ENCODE measurements at places on chromosomes 1 and 21.

- peak; percentile 68 for DNase-seq
Measured at GRCh38 chr1:203996126-203996525, 76.8 kb upstream of the SOX13 start.

DNA sequence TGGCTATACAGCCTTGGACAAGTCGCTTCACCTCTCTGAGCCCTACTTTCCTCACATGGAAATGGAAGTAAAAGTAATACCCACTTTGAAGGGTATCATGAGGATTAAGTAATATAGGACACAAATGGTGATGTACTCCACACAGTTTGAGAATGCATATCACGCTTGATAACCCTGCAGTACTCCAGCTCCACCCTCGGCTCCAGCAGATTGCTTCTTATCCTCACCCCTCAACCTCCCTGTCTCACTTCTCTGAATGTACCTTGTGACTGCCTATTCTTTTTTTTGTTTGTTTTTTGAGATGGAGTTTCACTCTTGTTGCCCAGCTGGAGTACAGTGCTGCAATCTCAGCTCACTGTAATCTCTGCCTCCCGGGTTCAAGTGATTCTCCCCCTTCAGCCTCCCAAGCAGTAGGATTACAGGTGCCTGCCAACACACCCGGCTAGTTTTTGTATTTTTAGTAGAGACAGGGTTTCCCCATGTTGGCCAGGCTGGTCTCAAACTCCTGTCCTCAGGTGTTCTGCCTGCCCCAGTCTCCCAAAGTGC is 55.5 kb downstream of the LDLRAD2 start:
- DNase-seq = no peak

DNA sequence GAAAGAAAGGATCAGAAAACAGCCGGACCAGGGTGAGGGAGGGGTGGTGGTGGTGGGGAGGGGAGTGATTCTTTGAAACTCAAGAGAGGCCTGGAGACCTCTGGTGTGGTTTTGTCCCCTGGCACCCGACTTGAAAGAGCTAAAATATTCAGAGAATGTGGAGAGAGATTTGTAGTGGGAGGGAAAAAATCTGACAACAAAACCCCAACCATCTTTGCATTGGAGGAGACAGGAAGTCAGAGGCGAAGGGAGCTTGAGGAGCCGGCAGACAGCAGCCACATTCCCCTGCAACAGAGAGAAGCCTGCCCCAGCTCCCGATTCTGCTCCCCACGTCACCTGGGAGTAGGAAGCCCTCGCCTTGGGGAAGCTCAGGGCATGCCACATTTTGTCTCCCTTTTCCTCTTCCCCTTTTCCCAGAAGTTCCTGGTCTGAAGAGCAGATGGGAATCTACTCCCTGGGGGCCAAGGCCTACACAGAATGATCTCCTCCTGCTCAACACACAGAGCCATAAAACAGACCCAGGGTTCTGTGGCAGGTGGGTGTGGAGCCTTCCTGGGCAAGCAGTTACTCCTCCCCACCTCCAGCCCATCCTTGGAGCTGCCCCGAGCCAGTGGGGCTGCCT is 84.9 kb downstream of the ITPKB start:
- DNase-seq = peak; percentile 96

DNA sequence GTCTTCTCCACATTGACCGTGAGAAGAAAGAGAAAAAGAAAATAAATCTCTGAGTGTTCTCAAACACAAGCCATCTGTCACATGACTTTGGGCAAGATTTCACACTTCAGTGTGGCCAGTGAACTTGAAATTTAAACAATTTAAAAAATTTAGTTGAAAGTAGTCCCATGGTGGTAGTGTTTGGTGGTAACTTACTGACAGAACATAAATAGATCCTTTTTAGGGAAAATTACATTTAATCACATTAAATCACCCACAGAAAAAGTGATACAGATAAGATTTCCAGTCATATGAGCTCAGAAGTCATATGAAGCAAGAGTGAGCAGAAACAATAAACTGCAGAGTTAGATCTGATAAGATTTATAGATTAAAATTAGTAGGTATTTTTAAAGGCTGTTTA is 31.9 kb upstream of the SGIP1 start:
- no peak for DNase-seq

GRCh38 chr1:151704246-151704645 is 12.4 kb downstream of the CELF3 start:
- no peak for DNase-seq

DNA sequence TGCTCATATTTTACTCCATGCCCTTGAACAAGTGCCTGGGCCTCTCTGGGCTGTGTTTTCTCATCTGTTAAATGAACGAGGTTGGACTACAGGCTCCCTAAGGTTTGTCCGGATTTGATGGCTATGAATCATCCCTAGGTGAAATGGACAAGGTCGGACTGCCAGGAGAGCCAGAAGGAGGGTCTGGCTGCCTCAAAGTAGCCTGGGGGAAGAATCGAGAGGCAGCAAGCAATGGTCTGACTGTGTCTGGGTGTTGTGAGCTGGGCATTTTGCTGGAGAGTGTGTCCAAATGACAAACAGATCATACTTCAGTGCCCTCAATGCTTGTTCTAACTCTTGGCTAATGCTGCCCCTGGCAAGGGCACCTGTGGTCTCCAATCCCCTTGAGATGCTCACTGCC is 730.9 kb downstream of the PTPRU start:
- DNase-seq = no peak

- DNase-seq = no peak
Measured at GRCh38 chr21:43956019-43956669, 56.0 kb upstream of the TRAPPC10 start.

DNA sequence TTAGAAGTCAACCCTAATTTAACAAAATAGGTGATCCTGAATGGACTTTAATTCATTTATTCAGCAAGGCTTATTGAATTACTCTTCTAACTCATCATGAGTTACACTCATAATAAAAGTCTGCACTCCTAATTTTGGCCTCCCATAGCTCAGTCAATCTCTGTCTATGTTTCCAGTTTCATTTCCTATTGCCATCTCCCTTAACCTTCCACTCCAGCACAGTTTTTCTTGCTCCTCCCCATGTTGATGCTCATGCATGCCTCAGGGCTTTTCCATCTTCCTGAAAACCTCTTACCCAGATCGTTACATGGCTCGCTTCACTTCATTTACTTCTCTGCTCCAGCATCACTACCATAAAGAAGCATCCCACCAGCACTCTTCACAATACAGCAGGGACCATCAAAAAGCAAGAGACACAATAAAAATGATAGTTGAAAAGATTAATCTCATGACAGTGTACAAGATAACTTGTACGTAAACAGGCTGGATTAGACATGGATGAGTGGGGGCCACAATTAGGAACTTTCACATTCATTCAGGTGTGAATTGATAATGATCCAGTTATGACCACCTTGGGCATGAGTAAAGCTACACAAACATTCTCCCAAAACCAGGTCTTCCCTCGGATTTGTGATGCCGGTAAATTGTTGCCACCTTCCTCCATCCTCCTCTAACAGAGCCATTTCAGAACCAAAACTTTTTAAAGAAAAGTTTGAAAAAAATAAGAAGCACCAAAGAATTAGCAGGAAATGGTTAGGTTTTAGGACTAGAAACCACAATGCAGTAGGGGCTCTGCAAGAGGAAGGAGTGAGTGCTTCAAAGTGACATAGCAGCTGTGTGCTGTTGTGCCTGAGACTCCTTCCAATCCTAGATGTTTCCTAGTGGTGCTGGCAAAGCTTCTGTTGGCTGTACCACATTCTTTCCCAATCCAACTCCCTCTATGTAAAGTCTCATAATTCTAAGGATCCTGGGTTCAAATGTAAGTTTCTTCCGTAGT is 89.8 kb downstream of the OLFML2B start:
- DNase-seq = no peak

GRCh38 chr1:55310505-55310971 is 95.4 kb upstream of the USP24 start:
- no peak for DNase-seq

DNA sequence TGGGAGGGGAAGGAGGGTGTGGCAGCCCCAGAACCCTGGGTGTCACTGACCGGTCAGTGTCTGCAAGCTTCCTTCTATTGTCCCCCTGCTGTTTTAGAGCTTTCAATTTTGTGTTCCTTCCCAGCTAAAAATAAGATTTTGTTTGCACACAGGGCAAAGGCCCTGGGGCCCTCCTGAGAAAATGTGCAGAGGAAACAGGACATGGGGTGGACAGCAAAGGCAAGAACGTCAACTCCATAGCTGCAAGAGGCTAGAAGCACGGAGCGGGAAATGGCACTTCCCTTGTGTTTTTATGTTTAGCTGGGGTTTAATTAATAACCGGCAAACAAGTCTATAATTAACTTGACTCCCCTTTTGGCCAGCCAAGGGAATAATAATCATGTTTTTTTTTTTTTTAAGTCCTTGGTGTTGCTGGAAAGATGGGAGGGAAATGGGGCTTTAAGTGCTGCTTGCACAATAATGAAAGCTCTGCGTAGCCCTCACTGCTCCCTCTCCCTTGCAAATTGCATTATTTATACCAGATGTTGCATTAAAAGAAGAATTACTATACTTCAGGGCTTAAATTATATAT is 261.4 kb upstream of the USP24 start:
- no peak for DNase-seq

- DNase-seq = peak; percentile 54
Measured at GRCh38 chr1:37622131-37622530, 12.6 kb downstream of the RSPO1 start.

DNA sequence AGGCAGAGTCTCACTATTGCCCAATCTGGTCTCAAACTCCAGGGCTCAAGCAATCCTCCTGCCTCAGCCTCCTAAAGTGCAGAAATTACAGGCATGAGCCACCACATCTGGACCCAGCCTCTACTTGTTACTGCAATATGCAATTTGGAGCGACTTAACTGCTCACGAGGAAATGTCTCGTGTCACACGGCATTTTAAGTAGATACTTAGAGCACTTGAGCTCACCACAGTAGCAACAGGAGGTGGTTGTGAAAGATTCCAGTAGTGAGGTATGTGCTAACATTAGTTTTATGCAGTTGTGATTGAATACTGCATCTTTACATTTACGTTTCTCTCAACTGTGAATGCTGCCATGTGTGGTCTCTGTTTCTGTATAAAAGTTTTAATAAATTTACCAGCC is 5.8 kb upstream of the NDUFV3 start:
- no peak for DNase-seq

DNA sequence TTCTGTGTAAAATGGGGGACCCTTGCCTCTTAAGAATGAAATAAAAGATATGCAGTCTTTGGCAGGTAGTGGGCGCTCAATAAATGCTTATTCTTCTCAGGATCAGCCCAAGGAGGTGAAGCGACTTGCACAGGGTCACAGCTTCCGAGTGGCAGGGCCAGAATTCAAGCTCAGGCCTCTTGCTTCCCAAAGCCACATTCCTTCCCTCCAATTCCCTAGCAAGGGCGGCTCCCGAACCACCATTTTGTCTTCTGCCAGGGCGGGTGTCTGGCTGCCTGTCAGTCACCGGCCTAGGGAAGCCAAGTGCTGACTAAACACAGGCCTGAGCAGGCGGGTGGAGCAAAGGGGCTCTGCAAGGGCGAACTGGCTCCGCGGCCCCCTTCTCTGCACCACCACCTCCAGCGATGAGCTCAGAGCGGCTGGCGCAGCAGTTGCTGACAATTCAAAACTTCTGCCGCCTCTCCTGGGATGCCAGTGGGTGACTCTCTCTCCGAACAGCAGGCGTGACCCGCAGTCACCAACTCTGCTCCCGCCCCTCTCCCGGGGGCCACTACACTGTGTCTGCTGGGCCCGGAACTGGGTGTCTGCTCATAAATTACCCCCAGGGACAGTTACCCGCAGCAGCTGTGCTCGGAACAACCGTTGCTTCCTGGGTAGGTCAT is 10.8 kb downstream of the GPR3 start:
- DNase-seq = no peak

GRCh38 chr1:114485286-114485685 is 25.7 kb downstream of the TRIM33 start:
- DNase-seq = no peak

- DNase-seq = no peak
Measured at GRCh38 chr1:33957854-33958253, 94.0 kb downstream of the HMGB4 start.
